ENCODE measurements at places on chromosomes 4 and X. TPM values are rescaled to one million over a fixed set of nuclear protein-coding genes. Genes with fewer than 3 reads are reported as not detected.

PUDP gene
- 22.0 TPM for total RNA-seq

ZMAT1 gene
- 2.3 TPM for total RNA-seq

PTPN13 gene
- 0.02 TPM for total RNA-seq

NXF2B gene
- total RNA-seq: not detected

VSIG4 gene
- total RNA-seq: not detected

RS1 gene
- not detected for total RNA-seq

GRCh38 chr4:70734971-70735370 is 13.2 kb downstream of the RUFY3 start:
- no peak for DNase-seq

GRCh38 chr4:86141161-86141560 is 218.7 kb downstream of the MAPK10 start:
- DNase-seq: no peak

GRCh38 chr4:139416073-139416673 is 37.7 kb upstream of the RAB33B start:
- no peak for DNase-seq

GRCh38 chrX:133454491-133454914 is 39.2 kb upstream of the GPC4 start:
- no peak for DNase-seq

DNA sequence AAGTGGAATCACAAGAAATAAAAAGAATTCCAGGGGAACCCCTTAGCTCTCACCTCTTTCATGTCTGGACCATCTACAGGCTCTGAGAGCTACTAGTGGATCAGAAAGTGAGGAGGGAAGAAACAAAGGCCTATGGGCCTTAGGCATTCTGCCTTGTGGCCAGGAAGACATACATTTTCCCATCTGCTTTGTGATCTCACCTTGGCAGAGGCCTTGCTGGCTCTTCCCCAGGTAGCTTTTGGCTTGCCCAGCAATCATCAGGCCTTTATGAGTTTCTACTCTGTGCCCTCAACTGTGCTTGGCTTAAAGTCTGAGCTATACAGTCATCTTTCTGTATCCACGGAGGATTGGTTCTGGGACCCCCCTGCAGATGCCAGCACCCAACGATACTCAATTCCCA is 28.3 kb upstream of the CD99L2 start:
- no peak for DNase-seq

- no peak for DNase-seq
Measured at GRCh38 chr4:121185960-121186359, 21.8 kb upstream of the TNIP3 start.

DNA sequence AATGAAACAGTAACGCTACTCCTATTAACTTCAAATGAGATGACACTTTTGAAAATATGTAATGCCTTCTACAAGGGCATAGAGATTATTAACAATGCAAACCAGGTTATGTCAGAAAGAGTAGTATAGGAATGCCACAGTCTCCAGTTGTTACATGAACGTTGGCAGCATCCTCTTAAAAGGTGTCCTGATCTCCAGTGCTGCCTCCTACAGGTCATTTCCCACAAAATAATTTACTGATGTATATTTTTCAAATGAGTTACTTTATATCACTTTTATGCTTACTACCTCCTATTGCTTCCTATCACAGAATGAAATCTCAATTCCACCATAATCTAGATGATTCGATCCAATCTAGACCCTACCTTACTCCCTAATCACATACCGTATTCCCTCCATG is 195.2 kb upstream of the EPHA5 start:
- DNase-seq: no peak

DNA sequence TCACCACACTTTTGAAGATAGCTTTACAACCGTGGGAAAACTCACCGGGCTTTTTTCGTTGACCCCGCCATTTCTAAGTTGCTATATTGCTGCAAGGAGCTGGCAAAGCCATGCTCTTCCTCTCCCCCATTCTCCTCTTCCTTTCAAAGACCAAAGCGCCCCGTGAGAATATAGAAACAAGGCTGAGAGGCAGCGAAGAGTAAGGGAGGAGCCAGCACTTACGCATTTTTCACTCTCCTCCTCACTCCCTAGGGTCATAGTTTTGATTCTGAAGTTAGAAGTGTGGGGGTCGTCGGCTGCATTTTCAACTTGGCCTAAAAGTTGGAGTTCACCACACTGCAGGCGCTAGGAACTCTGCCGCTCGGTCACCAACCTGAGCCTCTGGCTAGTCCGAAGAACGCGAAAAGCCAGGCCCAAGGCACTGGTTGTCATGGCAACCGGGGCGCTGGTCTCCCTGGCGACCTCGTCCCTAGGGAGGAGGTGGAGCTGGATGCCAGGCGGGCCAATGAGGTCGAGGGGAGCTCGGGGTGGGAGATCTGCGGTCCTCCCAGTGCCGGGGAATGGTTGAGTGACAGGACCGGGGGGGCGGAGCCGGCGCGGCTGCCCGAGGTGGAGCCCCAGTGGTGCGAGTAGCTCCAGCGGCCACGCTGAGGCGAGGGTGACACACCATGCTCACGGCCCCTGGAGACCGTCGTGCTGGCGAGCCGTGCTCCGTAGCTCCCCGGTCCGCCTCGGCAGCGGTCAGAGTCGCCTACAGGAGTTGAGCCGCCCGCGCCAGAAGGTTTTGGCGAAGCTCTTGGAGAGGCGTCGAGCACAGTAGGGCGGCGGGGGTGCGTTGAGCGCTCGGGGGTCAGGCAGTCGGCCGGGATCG is at the start of gene PTPN13:
TSS of gene PTPN13 (plus strand) at position 628 of the 871 bp plus-strand sequence. CDS start 40,942 bp downstream, outside the sequence.
- DNase-seq: peak; percentile 65

GRCh38 chr4:142719854-142720541 is 126.1 kb downstream of the INPP4B start:
- DNase-seq: no peak

DNA sequence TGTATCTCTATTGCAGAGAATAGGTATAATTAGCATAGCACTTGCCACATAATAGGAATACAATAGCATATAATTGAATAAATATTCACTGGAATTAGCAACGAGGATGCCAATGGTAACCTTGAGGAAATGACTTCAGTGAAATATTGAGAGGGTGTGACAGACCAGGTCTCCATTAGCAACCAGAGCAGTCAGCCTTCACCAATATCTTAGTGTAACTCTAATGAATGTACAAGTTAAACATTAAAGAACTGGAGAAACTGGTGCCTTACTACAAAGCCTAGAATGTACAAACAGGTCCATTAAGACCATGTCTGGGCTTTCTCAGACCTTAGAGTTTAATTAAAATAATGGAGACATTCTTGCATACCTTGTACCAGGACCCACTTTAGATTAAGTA is 143.0 kb downstream of the MAGEB17 start:
- DNase-seq: no peak

DNA sequence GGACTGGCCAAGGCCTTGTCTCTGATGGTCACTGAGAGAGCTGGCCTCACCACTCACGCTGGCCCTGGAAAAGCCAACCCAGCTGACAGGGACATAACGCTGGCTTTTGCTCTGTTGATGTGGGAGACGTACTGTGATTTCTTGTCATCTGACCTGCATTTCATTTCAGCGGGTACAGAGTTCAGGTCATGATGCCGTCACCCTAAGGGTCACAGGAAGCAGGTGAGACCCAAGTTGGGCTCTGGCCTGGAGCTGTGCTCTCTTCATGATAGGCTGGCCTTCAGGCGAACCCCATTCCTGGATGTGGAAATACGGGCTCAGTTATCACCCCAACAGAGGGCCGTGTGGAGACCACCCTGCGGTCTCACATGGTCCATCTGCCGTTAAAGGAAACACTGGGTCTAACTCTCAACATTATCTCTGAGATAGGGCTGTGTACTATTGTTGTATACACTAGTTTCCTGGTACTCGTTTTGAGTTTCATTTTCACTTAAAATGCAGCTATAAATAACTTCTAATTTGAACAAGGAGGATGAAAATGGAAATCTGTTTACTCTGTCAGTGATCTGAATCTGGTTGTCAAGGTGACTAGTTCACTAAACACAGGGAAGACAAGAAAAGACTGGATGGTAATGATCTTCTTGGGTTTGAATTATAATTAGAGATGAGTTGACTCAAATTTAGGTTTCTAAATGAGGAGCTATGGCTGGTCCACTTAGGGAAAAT is 89.1 kb downstream of the TBC1D9 start:
- DNase-seq: no peak

GRCh38 chr4:183182873-183183725 is 84.0 kb downstream of the WWC2 start:
- DNase-seq: peak; percentile 4

- DNase-seq: no peak
Measured at GRCh38 chrX:96474741-96475125, 209.9 kb upstream of the DIAPH2 start.

- no peak for DNase-seq
Measured at GRCh38 chrX:25158635-25159034, 142.9 kb upstream of the ARX start.

DNA sequence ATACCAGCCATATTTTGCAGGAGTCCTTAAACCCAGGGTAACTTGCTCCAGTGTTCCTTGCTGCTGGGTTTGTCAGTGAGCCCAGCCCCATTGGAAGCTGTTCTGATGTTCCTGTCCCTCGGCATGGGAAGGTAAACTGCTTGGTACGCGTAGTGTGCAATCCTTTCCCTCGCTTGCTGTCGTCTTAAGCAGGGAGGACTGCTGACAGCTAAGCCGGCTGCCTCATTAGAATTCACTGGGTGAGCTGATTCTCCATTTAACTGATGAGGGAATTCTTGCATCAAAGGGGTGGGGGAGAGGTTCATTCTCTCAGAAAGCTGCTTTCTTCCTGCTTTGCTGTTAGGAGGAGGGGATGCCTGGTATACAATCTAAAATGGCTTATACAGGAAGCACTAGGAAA is 164.6 kb downstream of the MID1IP1 start:
- no peak for DNase-seq

DNA sequence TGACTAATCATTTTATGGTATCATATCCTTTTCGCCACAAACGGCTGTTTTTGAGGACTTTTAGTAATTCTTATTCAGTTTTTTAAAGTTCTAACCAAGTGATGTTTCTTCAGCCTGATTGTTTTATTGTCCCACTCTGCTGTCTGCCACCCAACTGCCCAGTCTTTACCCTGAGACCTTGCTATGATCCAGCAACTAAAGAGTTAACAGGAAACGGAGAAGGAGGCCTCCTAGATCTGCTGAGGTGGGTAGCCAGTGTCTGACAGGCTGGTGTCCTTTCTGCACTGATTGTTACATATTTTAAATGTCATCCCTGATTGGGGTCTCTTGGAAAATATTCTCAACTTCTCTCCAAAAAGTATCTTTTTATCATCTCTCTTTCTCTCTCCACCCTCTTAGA is 7.9 kb upstream of the TMEM150C start:
- no peak for DNase-seq

- DNase-seq: no peak
Measured at GRCh38 chrX:145821291-145821897, 3.8 kb downstream of the SLITRK2 start.

- DNase-seq: no peak
Measured at GRCh38 chr4:8725071-8725841, 132.7 kb downstream of the CPZ start.

- no peak for DNase-seq
Measured at GRCh38 chr4:118991686-118992085, 103.0 kb downstream of the SYNPO2 start.

GRCh38 chrX:33160273-33160672 is 51.1 kb downstream of the DMD start:
- no peak for DNase-seq

- no peak for DNase-seq
Measured at GRCh38 chr4:21900211-21900610, 48.4 kb downstream of the KCNIP4 start.
